ENCODE measurements at places on chromosomes 12 and 14. TPM values are rescaled to one million over a fixed set of nuclear protein-coding genes. Genes with fewer than 3 reads are reported as not detected.

CAPZA3 gene
- total RNA-seq = not detected

- DNase-seq = no peak
Observed at GRCh38 chr12:57609781-57610553, 1.3 kb upstream of the ARHGEF25 start.

NEUROD4 gene
- total RNA-seq = not detected

GRCh38 chr12:109989380-109989779, 6.8 kb downstream of the GIT2 start:
- no peak for DNase-seq

- DNase-seq = peak; percentile 38
Observed at GRCh38 chr14:102778338-102779083, 1.3 kb downstream of the TRAF3 start.

TCL1B gene
- not detected for total RNA-seq

- no peak for DNase-seq
Observed at GRCh38 chr14:73686901-73687300, 27.3 kb downstream of the PNMA1 start.

GRCh38 chr14:64758691-64759554, 54.7 kb downstream of the PLEKHG3 start:
- DNase-seq = no peak

DNA sequence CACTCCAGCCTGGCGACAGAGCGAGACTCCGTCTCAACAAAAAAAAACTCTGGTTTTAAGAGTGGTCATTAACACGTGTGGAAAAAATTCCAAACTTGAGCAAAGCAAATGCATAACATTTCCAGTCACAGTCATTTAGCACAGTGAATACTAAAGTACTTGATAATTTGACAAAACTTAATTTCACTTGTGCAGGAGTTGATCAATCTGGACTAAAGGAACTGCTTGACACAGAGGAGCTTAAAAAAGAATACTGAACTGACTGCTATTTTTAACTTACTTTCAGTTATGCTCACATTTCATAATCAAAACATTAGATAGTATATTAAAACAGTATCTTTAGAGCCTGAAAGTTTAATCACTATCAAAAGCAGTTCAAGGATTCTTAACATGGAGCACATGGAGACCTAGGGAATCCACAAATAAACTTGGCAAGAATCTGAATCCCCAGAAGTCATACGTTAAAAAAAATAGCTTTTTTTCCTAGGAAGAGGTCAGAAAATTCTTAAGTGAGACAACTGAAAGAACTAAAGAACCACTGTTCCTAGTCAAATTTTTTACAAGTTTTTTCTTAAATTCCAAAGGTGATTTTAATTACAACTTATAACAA, 7.4 kb downstream of the UBE2N start:
- DNase-seq = no peak

- DNase-seq = no peak
Observed at GRCh38 chr12:12273291-12273957, 6.6 kb upstream of the LRP6 start.

BMAL2 gene
- 9.7 TPM for total RNA-seq

GRCh38 chr12:12195081-12195480, 71.8 kb downstream of the LRP6 start:
- no peak for DNase-seq

DNA sequence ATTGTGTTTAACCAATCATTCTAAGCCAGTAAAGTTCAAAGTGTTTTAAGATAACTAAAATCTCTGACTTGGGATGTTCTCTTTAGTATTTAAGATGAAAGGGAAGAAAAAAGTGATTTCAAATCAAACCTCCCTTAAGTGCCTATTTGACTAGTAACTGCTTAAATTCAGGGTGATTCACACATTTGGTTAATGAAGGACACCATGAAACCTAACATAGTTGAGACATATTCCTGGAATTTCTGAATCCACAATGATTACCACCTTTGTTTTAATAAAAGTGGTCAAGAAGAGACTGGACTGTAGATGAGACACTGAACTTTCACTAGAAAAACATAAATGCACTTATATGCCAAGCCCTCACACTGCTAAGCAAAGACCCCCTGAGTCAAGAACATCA, 138.7 kb downstream of the MED13L start:
- DNase-seq = no peak

PLEKHH1 gene
- total RNA-seq = 6.7 TPM

Measured in activated CD8-positive, alpha-beta T cell treated with anti-CD3 and anti-CD28 coated beads for 36 hours (primary cell).